LoVo (cell line): ENCODE measurements at places on chromosomes 2 and 18.

DNA sequence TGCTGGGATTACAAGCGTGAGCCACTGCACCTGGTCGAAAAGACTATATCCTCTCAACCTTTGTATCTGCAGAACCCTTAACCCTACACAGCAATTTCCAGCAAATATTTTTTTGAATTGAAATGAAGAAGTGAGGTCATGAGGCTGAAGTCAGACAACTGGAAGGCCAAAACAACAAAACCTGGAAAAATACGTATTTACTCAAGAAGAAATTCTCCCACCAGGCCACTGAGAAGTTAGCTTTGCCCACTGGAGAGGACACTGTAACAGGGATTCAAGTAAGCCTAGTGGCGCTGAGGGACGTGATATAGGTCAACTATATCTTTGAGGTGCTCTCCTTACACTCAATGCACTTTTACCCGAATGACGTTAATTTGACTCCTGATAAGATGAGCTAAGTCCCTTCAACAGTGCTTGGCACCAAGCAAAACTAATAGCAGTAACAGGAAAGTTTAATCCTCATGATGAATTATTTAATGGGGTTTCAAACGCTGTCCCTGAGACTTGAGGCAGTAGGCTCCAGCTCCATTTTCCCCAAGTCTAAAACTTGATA is 1.9 kb downstream of the HDLBP start:
- no peak for DNase-seq

DNA sequence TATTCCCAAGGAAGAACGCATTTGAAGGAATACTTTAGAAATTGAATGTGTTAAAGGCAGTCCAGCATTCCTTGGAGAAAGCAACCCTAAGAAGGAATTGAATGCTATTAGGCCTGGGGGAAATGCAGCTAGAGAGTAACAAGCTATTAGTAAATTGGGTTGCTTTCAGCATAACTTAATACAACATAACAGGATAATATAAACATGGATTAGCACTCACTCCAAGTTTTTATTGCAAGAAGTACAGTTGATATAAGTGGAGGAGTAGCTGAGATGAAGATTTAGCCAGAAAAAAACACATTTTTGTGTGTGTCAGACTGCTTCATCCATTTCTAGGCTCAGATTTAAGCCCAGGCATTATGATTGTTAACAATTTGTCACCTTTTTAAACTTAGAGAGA is 314.6 kb downstream of the MEIS1 start:
- no peak for DNase-seq

DNA sequence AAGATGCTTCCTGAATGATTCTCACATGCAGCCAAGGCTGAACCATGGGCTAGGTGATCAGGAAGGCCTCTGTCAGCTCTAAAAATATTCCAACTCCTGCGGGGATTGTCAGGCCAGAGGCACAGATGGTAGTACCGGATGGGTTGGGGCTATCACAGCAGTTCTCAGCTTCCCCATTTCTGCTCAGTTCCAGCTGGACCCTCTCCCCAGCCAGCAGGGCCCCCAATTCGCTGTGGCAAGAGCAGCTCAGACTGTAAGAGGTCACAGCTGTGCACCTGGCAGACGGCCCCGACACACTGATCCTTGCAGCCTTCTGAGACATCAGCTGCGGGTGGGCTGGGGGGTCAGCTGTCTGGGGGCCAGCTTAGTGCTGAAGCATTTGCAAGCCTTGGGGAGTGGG is 43.6 kb upstream of the TCF7L1 start:
- DNase-seq, result no peak

GRCh38 chr2:71449343-71449742 is 4.0 kb upstream of the DYSF start:
- no peak for DNase-seq

GRCh38 chr2:183935005-183935404 is 663.3 kb upstream of the ZNF804A start:
- DNase-seq, result no peak

- DNase-seq, result no peak
Observed at GRCh38 chr2:98140210-98140609, 53.2 kb downstream of the VWA3B start.

- DNase-seq, result no peak
Observed at GRCh38 chr2:74725287-74725686, 71.2 kb downstream of the SEMA4F start.

DNA sequence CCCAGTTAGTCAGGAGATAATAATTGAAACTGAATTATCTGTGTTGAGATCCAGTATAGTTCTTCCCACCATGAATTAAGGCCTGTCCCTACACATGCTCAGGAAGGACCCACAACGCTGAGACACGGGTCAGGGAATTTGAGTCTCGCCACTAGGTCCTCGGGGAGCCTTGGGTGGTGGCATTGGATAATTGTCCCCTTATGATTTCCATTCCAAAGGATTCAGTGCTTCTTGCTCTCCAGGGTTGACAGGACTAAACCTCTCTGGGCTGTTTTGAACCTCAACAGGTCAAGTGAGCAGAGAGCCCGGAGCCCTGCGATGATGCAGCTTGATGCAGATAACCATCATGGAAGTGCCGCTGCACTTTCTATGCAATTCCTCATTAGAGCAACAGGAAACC is 253.7 kb upstream of the PXDN start:
- DNase-seq, result no peak
